A549 treated with DMSO at 1 μM for 4 hours (cell line): ENCODE measurements at places on chromosomes 5 and 9. TPM values are rescaled to one million over a fixed set of nuclear protein-coding genes. Genes with fewer than 3 reads are reported as not detected.

The PURA gene
- 4.0 to 7.6 TPM (median 6.1 TPM) in 5 replicates for total RNA-seq

The PTPRD gene
- 0.09 to 0.56 TPM (median 0.36 TPM) in 5 replicates for total RNA-seq

The PITX1 gene
- 25.1 to 36.5 TPM (median 32.3 TPM) in 5 replicates for total RNA-seq

The DMRT2 gene
- 0.09 to 0.10 TPM in 2 of 5 replicates, not detected in the others for total RNA-seq

The GLRA1 gene
- not detected in 5 replicates for total RNA-seq

The SLC36A3 gene
- not detected in 5 replicates for total RNA-seq
